ENCODE measurements at places on chromosomes 6 and 20.

GRCh38 chr6:142372348-142372747, 70.5 kb downstream of the ADGRG6 start:
- no peak for DNase-seq

- DNase-seq, result no peak
Measured at GRCh38 chr6:112752305-112752704, 405.2 kb downstream of the RFPL4B start.

DNA sequence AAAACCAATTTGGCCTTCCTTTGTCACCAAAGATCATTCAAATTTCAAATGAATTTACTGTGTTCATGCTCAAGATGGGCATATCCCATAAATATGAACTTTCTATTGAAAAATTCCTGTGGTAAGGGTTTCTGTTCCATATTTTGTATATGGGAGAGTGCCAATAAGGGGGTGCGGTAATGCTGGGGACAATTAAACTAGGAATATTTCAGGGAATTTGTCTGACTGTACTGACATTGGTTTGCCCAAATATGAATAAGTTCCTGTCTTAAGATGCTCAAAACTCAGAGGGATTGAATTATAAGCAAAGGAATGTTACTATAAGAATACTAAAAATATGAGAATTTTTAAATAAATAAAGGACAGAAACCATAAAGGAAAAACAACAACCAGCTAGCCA, 553.0 kb upstream of the MARCKS start:
- no peak for DNase-seq

GRCh38 chr6:112396221-112396620, 49.1 kb downstream of the RFPL4B start:
- DNase-seq, result no peak

GRCh38 chr6:25181923-25182322, 97.3 kb upstream of the CARMIL1 start:
- DNase-seq, result no peak

DNA sequence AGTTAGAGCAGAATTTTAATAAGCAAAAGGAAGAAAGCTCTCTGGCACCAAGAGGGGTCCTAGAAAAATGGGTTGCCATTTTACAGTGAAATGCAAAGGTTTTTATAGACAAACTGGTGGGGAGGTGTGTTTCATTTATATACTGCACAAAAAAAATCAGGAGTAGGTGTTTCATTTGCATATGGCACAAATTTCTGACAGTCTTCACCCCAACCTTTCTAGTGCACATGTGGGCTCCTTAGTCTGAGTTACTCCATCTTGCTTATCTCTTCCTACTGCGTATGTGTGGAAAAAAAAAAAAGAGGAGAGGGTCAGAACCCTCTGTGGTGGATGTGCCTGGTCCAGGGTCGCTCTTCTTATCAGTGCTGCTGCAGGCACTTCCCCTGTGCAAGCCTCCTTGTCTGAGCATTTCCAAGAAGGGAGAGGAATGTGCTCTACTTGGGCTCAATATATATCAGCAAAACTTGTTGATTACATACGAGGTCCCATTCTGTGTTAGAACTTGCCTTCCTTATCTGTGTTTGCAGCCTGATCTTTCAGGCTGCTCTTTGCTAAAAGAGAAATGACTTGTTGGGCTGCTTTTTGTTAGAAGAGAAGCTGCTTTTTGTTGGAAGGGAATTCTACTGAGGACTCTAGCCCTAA, 59.0 kb upstream of the MRAP2 start:
- no peak for DNase-seq

- no peak for DNase-seq
Measured at GRCh38 chr20:9635750-9636149, 121.4 kb downstream of the LAMP5 start.

DNA sequence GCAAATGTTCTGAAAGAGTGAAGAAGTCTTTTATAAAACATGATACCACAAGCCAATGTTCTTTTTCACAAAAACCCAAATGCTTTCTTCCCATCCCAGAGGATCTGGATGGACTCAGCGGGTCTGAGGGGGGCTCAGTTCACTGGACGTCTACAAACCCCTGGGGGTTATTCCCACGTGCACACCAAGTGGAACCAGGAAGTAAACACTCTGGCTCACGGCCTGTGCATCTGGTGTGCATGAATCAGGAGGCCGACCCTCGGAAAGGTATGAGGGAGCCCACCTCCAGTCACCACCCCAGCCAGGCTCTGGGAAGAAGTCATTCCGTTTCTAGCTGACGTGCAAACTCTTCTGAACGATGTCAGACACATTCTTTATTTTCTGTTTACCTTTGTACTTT, 252.2 kb downstream of the DLL1 start:
- DNase-seq, result no peak

DNA sequence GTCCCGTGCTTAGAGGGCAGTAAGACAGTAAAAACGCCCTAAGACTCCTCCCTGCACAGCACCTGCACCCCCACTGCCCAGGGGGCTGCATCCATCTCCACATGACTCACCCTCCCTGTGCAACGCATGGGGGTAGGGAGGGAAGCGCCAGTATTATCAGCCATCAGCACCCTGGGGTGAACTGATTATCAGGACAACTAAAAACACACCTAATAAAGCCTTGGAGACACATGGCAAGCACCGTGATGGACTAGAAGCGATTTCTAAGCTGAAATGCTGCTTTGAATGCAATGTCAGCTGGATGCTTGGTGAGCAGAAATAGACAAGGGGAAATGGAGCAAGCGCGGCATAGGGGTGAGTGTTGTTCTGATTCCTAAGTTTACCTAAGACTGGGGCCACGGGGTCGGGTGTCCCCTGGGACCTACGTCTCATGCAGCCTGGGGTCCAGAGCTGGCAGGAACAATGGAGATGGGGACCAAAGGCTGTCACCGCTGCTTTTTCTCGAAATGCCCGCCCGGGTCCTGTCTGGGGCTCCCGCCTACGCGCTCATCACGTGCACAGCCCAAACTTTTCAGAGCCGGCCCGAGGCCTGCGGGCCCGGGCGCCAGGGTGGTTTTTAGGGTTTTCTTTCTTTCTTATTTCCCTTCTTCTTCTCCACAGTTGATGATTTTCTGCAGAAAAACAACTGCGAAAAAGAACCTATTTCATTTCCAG, 702 bp upstream of the TNFAIP3 start:
- no peak for DNase-seq

All from NCI-H2107 (cell line).